ENCODE measurements at places on chromosomes 7 and 10.

DNA sequence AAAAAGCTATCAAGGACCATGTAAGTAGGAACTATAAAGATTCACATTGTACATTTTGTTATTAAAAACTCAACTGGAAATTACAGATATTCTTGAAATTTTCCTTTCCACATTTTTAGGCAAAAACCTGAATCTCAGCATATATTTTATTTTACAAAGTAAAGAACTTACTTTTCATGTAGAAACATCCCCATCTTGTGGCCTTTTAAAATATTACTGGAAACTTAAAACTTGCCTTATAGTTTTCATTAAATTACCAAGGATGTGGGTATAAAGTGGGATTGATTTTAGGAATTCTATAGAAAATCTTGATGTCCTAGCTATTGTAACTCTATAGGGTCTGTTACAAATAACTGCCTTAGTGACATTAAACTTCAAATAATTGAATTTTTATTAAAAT lies 10.6 kb downstream of the DBF4 start:
- DNase-seq: no peak

GRCh38 chr7:89607792-89608191 lies 546.5 kb upstream of the STEAP1 start:
- no peak for DNase-seq

GRCh38 chr7:149232362-149232761 lies 7.1 kb upstream of the ZNF212 start:
- no peak for DNase-seq

GRCh38 chr7:119748991-119749390 lies 524.0 kb upstream of the KCND2 start:
- DNase-seq: no peak

- DNase-seq: no peak
Observed at GRCh38 chr10:92142949-92143348, 147.9 kb downstream of the CPEB3 start.

- no peak for DNase-seq
Observed at GRCh38 chr7:133253519-133253875, 619 bp downstream of the EXOC4 start.

GRCh38 chr7:90668992-90669391 lies 72.9 kb downstream of the CDK14 start:
- no peak for DNase-seq

DNA sequence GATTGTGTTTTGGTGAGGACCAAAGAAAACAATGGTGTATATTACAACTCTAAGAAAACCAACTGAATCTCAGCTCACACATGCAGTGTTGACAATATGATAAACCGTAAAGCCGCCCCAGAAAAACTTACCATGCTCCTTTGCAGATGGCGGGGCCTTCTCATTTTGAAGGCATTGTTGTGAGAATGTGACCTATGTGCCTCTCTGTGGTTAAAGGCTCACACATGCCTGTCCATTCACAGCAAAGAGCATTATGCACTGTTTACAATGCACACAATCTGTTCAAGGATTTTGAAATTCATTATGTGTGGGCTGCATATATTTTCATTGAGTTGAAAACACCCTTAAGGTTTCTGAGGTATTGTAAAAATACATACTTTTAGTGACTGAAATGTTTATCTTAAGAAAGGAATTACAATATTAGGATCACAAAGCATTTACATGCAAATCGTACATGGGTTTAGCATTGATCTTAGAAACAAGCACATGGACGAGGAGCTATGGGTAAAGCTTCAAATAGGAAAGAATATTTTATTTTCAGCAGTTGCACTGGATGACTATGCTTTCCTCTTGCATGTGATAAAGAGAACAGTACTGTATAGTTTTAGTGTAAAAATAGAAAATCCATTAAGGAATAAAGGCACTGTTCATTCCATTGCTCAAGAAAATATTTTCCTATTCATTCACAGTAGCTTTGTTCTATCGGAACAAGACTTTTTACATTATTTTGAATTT lies 334.3 kb downstream of the ARL4A start:
- DNase-seq: no peak

GRCh38 chr7:82501346-82501745 lies 57.8 kb upstream of the CACNA2D1 start:
- DNase-seq: no peak

DNA sequence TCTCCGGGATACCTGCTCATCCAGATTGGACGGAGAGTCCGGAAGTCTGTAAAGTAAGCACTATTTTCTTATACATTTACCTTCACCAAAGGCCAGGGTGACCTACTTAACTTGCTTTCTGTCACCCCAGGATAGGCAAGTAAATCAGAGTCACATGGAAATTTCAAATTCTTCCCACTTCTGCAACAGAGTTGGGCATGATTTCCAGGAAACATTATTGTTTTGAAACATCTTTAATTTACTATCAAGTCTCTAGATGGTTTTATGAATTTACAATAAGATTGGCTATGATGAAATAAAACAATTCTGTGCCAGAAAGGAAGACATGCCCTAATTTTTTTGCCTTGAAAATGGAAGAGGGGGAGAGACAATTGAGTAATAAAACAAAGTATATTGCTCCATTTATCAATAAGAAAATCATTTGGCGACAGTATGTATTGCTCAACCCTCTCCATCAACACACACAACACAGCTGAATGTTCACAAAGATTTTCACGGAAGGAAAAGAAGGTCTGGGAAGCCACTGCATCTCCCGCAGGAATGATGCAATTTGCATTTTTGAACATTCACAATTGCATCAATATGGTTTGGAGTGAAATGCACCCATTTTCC lies 702.8 kb downstream of the PARD3 start:
- no peak for DNase-seq

DNA sequence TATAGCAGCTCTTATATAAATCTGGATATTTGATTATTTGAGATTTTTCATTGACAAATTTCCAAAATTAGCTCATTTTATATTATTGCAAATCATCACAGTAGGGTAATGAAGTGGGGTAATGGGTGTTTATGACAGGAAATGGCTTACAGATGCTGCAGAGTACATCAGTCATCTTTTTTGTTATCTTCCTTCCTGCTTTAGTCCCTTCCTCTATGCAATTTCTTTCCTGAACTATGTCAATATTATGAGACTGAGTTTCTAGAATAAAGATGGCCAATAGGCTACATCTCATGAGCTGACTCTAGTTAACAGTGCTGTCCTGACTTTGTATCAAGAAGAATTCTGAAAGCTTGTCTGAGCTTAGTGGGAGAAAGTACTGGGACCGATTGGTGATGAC lies 244.5 kb downstream of the XPNPEP1 start:
- no peak for DNase-seq

Measured in HS-5 (cell line).